Activated naive CD8-positive, alpha-beta T cell treated with anti-CD3 and anti-CD28 coated beads, Interleukin-2, amount 50 U/mL, for 16 hours (primary cell): ENCODE measurements at places on chromosomes 5 and 9.

- no peak for DNase-seq
Observed at GRCh38 chr5:43020399-43020746, 19.7 kb downstream of the ANXA2R start.

GRCh38 chr5:171422495-171422894, 3.0 kb downstream of the FGF18 start:
- DNase-seq = no peak

GRCh38 chr9:92353051-92353450, 27.3 kb downstream of the CENPP start:
- DNase-seq = no peak

DNA sequence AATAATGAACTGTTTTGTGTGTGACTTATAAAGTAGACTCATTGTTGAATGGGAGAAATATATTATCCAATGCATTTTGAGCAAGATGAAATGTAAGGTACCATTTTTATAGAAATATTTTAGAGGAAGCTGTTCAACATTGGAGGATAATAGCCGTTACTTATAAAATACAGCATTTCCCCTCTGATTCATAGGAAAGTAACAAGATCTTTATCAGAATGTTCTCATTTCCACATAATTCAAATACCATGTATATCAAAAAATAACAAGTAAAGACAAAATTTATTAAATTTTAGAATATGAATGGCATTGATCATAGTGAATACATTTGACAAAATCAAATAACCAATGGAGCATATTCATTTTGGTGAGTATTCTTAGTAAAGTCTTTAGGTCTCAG, 346.7 kb upstream of the PTGER4 start:
- DNase-seq = no peak

DNA sequence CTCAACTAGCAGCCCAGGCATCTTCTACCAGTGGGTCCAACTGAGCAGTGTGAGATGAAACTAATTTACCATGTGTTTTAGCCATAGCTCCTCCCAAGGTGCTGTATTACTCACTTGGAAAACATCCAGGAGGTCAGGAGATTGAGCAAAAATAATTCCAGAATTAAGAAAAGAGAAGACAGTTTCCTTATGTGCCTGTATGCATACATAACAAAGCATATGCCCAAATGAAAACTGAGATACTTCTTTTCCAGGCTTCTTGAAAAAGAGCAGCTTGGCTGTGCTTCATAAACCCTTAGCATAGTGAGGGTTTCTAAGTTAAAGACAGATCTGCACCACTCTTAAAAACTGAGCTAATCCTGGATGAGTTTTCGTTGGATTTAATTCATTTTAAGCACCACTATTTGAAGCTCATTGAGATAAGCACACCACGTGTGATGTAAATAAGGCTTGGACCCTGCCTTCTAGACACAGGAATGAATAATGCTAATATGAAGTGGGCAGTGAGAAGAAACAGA, 119.4 kb downstream of the ADAMTS12 start:
- DNase-seq = no peak

GRCh38 chr9:129472651-129473102, 148.2 kb downstream of the C9orf50 start:
- DNase-seq = no peak

- no peak for DNase-seq
Observed at GRCh38 chr9:126752376-126752775, 52.5 kb upstream of the ZBTB43 start.

GRCh38 chr9:108621991-108622855, 233.6 kb downstream of the ACTL7B start:
- DNase-seq = no peak

DNA sequence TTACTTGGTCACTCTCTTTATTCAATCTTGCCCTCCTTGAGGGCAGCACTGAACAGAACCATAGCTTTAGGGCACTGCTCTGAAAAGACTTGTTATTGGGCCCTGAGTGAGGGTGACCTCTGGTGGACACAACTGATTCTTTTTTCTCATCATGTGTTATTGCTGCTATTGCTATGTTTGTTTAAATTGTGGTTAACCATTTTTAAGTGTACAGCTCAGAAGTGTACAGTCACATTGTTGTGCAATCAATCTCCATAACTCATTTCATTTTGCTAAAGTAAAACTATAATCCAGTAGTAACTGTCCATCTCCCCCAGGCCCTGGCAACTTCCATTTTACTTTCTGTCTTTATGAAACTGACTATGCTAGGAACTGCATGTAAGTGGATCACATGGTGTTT, 351.1 kb upstream of the RIOK2 start:
- no peak for DNase-seq

GRCh38 chr9:132283863-132284262, 70.9 kb downstream of the SETX start:
- DNase-seq = no peak
